ENCODE measurements at places on chromosomes 2 and 18.

GRCh38 chr2:99957332-99958133 lies 184.9 kb downstream of the AFF3 start:
- no peak for DNase-seq

DNA sequence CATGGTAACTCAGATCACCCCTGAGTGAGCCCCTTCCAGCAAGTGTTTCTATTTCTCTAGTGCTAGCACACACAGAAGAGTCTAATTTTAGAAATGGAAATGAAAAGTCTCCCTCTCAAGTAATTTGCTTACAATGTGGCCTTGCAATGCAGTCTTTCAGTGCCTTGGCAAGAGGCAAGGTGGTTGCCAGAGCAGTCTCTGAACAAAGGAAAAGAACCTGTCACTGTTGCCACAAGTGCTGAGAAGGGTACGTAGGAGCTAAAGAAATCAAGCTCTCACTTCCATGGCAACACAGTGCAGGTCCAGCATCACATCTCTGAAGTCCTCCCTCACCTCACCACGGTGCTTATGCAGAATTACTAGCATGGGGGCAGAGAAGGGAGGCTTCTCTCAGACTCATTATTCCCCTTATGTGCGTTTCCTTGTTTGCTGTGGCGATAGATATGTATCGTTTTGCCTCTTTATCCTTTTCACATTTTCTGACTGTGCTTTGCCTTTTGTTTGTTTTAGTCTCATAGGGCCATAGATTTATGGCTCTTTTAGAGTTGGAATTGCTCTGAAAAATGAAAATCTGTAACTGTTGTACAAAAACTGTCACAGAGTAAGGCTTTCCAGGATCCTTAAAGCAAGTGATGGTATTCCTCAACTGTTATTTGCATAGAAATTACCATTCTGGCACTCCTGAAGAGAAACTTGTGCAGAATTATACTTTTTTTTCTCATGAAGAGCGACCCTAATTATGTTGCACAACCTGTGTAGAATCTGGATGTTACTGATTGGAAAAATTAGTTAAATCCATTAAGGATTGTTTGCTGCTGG lies 164.8 kb downstream of the CCDC85A start:
- no peak for DNase-seq

- no peak for DNase-seq
Measured at GRCh38 chr2:211903961-211904360, 634.6 kb downstream of the ERBB4 start.

- no peak for DNase-seq
Measured at GRCh38 chr2:218605432-218605831, 2.3 kb upstream of the PLCD4 start.

GRCh38 chr2:187526792-187527191 lies 27.4 kb downstream of the TFPI start:
- no peak for DNase-seq

DNA sequence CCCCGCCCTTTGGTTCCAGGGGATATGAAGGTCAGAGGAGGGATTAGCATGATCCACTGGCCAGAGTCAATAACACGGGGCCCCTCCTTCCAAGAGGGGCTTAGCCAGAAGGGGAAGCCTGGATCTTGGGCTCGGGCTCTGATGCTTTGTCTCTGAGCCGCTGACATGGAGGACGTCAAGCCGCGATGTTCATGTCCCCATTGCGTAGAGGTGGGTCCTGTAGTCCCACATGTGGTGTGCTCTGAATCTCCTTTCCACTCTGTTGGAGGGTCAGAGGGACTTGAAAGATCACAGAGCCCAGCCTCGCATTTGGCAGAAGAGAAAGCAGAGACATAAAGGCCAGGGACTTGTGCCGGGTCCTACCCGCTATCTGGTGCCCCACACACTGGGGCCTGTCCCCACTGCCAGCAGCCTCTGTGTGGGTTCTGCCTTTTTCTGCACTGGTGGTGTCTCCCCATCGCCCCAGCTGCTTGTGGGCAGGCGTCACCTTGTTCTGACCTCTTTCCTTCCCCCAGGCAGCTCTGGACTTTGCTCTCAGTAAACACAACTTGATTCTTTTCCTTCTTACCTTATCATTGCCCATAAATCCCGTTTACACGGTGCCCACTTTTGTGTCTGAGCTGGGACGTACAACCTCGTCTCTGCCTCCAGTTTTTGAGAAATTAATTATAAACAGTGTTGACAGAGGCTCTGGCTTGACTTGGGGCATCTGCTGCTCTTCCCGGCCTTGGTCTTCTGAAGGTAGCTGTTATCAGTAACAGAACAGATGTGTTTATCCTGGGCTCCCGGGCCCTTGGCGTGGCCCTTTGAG lies 48.8 kb downstream of the SH3BP4 start:
- no peak for DNase-seq

- DNase-seq: no peak
Measured at GRCh38 chr18:2281523-2282199, 289.6 kb downstream of the METTL4 start.

Data from HS-27A (cell line).